Caco-2 (cell line): ENCODE measurements at places on chromosomes 11 and 22. TPM values are rescaled to one million over a fixed set of nuclear protein-coding genes. Genes with fewer than 3 reads are reported as not detected.

DNA sequence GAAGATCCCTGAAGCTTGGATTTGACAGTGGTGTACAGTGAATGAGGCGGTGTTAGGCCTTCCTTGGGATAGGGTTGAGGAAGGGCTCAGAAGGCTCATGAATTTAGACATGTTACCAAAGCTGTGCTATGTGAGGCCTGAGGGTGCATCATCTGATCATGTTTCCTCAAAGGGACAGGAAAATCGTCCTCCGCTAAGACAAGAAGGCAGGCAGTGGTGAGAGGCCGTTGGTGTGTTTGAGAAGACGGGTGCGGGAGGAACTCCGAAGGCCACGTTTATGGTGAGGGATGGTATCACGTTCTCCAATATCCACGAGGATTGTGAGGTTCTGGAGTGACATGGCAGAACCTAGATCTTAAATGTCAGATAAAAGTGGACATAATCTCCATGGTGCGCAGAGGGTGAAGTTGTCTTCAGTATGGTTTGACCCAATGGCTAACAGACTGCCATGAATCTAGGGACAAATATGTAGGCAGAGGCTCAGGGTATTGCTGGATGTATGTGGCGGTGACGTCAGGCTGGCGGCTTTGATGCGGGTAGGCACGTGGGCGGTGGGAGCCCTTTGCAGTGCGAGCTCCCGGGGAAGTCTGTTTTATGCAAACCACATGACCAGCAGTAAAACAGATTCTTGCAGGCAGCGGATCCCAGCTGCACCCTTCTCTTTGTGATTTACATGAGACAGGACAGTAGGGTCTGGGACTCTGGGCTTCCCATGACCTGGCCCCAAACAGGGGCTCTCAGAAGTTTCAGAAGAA, 242.3 kb upstream of the B3GAT1 start:
- H3K4me3 ChIP-seq = no peak overlapping the region
- H3K27me3 ChIP-seq = no peaks in the 10 kb centered on the region
- no peak overlapping the region for H3K27ac ChIP-seq
- peak; percentile 30 for DNase-seq

GRCh38 chr11:66339686-66340483, 3.7 kb upstream of the RIN1 start:
- no peak overlapping the region for H3K27ac ChIP-seq
- H3K4me3 ChIP-seq = no peak overlapping the region
- H3K27me3 ChIP-seq = no peaks in the 10 kb centered on the region

DNA sequence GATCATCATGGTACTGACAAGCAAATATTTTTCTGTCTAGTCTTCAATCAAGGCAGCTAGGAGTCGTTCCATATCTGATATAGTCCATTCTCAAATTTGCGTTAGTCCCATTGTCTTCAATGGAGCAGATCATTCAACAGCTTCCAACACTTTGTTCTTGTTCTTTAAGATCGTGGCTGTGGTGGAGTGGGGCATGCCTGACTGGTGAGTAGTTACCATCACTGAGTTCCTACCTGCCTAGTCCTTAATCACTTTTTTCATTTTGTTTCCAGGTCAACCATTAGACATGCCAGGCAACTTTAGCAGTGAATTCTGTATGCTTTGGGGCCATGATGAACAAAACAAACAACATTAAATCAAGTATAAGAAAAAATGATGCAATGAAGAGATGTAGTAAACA, 693.1 kb upstream of the KIRREL3 start:
- H3K4me3 ChIP-seq = no peak overlapping the region
- no peak for DNase-seq
- no peaks in the 10 kb centered on the region for H3K27me3 ChIP-seq
- H3K27ac ChIP-seq = no peak overlapping the region
- no peaks in the 10 kb centered on the region for H3K4me1 ChIP-seq
- no peaks in the 10 kb centered on the region for H3K36me3 ChIP-seq

JHY gene
- total RNA-seq = 0.26 and 0.34 TPM in 2 replicates

DNA sequence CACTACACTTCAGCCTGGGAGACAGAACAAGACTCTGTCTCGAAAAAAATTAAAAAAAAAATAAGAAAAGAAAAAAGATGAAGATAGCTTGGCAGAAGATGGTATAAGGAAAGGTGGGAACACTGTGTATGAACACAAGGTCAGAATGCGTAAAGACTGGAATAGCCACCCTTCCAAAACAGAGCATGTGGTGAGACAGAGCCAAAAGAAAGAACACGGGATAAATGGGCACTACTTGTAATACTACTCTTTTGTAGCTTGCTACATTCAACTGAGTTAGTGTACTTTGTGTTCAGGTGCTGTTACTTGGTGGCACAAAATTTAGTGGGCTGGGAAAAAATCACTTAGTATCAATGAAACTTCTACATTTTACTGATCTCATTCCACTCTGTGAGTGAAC, 628.6 kb upstream of the KIRREL3 start:
- no peak for DNase-seq
- no peaks in the 10 kb centered on the region for H3K27me3 ChIP-seq
- H3K36me3 ChIP-seq = no peaks in the 10 kb centered on the region
- peaks cover 9% of the 10 kb centered on the region for H3K4me1 ChIP-seq
- H3K4me3 ChIP-seq = no peak overlapping the region

MUC2 gene
- 0.05 and 0.35 TPM in 2 replicates for total RNA-seq

GRCh38 chr11:587546-587945, 11.3 kb downstream of the PHRF1 start:
- peaks cover 3% of the 10 kb centered on the region for H3K36me3 ChIP-seq
- H3K27ac ChIP-seq = peak overlapping the region; percentile 82
- no peaks in the 10 kb centered on the region for H3K27me3 ChIP-seq
- H3K4me1 ChIP-seq = peaks cover 25% of the 10 kb centered on the region

GRCh38 chr22:48233586-48233985, 1471.1 kb downstream of the TBC1D22A start:
- DNase-seq = no peak
- H3K27ac ChIP-seq = no peak overlapping the region
- no peaks in the 10 kb centered on the region for H3K36me3 ChIP-seq
- no peaks in the 10 kb centered on the region for H3K27me3 ChIP-seq
- H3K4me1 ChIP-seq = no peaks in the 10 kb centered on the region
- H3K4me3 ChIP-seq = no peak overlapping the region

USH1C gene
- total RNA-seq = 101 and 113 TPM in 2 replicates

DNA sequence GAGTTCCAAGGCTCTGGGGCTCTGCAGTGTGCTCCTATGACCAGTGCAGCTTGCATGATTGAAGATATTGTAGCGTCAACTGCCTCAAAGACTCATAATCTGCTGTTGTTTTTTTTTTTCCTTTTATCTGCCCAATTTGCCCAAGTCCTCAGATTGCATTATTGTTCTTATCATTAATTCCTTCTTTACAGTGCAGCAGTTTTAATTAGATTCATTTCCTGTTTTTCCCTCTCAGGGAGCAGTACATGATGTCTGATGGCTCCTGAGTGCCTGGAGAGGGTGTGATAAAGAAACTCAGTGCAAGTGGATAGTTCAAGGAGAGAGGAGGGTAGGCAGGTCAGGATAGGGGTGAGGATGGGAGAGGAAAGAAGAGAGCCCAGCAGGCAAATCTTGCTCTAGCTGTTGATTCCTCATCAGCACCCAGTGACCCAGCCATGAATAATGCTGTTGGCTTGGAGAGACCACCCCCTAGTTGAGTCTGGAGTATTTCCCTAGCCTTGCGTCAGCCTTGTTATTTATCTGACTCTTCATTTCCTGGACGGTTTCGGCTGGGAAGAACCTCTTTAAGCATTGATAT, 219.6 kb upstream of the SESN3 start:
- no peak for DNase-seq
- H3K4me3 ChIP-seq = no peak overlapping the region
- H3K4me1 ChIP-seq = no peaks in the 10 kb centered on the region

- H3K4me1 ChIP-seq = peaks cover 39% of the 10 kb centered on the region
- no peaks in the 10 kb centered on the region for H3K36me3 ChIP-seq
- no peaks in the 10 kb centered on the region for H3K27me3 ChIP-seq
- H3K4me3 ChIP-seq = no peak overlapping the region
- peak overlapping the region; percentile 80 for H3K27ac ChIP-seq
Measured at GRCh38 chr22:32628628-32629572, 154.3 kb downstream of the FBXO7 start.

PHOX2A gene
- total RNA-seq = not detected in 2 replicates

DNA sequence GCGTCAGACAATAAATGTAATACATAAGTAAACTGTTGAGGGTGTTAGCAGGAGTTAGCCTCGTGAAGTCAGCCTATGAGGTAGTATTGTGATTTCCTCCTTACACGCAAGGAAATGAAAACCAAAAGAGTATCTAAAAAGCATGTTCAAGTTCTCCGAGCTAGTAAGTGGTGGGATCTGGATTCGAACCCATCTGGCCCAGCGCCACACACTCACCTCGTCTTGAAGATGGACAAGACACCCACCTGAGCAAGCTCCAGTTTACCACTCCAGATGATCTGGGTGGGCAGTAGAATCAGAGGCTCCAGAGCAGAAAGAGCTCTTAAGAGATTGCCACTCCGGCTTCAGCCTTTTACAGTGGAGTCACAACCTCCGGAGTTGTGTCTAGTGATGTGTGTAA, 140.3 kb downstream of the PKNOX2 start:
- no peak overlapping the region for H3K4me3 ChIP-seq
- no peak overlapping the region for H3K27ac ChIP-seq
- H3K4me1 ChIP-seq = no peaks in the 10 kb centered on the region
- no peak for DNase-seq
- peaks cover 3% of the 10 kb centered on the region; the same call in 1 of the 2 replicates for H3K27me3 ChIP-seq
- H3K36me3 ChIP-seq = no peaks in the 10 kb centered on the region

DNA sequence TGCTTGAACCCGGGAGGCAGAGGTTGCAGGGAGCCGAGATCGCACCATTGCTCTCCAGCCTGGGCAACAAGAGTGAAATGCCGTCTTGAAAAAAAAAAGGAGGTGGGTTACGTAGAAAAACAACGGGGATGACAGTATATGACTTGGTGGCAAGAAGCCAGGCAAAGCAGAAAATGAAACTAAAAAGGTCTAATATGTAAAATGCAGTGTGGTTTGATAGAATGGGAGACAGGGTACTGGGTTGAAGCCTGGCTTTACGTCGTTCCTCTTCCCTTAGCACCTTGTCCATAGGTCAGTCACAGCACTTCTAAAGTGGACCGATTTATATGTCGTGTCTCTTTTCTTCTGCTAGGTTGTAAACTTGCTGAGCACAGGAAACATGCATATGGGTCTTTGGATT, 274.9 kb upstream of the ZC3H12C start:
- no peaks in the 10 kb centered on the region for H3K36me3 ChIP-seq
- H3K27me3 ChIP-seq = no peaks in the 10 kb centered on the region; the same call in 1 of the 2 replicates
- H3K4me1 ChIP-seq = no peaks in the 10 kb centered on the region
- no peak overlapping the region for H3K4me3 ChIP-seq
- DNase-seq = no peak

KIF18A gene
- total RNA-seq = 22.3 and 22.5 TPM in 2 replicates

DNA sequence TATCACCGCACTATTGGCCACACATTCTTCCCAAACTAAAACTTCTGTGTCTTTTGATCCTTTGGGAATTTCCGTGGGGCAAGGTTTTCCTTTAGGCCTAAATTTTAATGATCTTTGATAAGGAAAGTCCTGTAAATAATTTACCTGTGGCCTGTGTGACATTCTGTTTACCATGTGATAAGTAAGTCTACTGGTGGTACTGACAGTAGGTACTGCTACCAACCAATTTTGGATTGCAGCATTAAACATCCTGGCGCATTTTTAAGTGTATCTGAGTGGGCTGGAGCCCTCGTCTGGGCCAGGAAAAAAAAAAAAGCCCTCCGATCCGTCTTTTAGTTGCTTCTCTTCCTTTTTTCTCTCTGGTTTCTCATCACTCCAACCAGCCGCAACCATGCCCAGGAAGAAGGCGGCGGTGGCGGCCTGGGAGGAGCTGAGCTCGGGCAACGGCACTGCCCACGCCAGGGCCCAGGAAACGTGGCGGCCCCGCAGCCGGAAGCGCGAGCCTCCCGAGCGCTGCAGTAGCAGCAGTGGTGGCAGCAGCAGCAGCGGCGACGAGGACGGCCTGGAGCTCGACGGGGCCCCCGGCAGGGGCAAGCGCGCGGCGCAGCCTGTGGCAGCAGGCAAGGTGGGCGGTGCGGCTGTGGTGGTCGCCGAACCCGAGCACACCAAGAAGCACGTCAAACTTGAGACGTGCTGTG, 33.6 kb downstream of the ASRGL1 start:
- no peaks in the 10 kb centered on the region for H3K36me3 ChIP-seq
- no peak for DNase-seq
- H3K4me3 ChIP-seq = no peak overlapping the region
- H3K27me3 ChIP-seq = no peaks in the 10 kb centered on the region
- no peak overlapping the region for H3K27ac ChIP-seq
- peaks cover 36% of the 10 kb centered on the region for H3K4me1 ChIP-seq

DNA sequence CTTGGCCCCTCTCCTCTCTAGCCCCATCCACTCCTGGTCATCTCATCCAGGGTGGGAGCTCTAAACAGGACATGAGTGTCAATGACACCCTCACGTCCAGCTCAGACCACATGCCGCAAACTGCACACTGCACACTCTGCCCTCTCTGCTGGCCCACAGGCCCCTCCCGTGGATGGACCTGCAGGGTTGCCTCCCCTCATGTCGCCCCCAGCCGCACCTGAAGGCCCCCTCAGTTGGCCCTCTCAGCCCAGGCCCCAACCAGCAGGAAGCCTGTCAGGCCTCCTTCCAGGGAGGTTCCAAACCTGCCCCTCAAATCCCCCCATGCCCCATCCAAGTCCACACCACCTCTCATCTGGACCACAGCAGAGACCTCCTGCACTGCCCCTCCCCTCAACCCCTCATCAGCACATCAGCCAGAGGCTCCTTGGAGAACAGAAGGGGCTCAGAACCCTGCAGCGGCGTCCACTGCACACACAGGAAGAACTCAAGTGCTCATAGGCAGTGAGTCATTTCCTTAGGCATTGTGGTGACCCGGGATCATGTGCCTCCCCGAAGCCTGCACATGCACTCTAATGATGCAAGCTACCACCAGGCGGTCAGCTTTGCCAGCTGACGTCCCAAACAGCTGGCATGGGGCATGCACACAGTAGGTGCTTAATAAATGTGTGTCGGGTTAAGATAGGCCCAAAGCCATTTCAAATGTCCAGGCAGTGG, 12.9 kb upstream of the CDKN1C start:
- H3K27ac ChIP-seq = peak overlapping the region; percentile 5
- DNase-seq = no peak
- H3K27me3 ChIP-seq = no peaks in the 10 kb centered on the region
- H3K36me3 ChIP-seq = no peaks in the 10 kb centered on the region
- H3K4me3 ChIP-seq = no peak overlapping the region

DNA sequence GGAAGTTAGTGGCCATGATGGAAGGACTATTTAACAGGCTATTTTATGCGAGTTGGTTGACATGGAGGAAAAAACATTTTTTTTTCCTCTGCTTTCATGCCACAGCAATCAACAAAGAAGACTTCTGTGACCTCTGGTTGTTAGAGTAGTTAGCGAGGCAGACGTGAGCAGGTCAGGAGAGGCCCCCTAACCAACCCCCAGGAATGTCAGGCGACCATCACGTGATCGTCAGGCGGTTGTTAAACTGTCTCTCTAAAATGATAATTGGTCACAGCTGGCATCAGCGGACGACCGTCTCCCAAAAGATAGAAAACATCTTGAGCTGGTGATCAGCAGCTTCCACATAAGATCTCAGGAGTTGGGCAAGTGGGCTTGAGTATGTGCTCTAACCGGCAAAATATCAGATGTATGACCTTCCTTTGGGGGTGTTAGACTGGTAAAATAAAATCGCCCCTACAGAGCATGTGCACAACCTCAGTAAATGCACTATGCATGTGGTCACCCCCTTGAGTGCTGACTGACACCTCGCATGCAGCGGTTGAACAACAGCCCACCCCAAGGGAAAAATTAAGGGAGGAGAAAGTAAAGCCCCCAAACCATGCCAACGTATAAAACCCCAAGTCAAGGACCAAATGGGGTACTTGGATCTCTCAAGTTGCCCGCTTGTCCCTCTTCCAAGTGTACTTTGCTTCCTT, 20.9 kb upstream of the NARS2 start:
- H3K27me3 ChIP-seq = no peaks in the 10 kb centered on the region
- H3K4me3 ChIP-seq = no peak overlapping the region
- DNase-seq = no peak
